T follicular helper cell (primary cell): ENCODE measurements at places on chromosomes 16 and 17.

DNA sequence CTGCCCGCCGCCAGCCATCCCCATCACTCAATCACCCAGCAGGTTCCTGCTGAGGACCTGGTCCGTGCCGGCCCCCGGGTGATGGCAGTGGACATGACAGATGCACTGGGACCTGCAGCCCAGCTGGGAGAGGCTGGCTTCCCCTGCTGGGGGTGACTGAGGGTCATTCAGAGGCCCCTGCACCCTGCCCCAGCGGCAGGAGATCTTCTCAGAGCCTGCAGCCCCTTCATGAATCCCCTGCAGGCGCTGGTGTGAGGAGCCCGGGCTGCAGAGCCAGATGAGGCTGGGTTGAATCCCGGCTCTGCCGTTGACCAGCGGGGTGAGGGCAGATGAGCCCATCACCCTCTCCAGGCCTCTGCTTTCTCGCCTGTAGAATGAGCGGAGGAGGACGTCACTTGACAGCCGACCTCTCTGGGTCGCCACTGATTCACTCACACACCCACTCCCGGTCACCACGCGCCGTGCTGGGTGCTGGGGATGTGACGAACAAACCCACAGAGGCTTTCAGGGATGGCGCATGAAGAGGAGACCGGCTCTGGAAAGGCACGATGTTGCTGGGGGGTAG, 95.2 kb upstream of the CIBAR2 start:
- no peak for DNase-seq

DNA sequence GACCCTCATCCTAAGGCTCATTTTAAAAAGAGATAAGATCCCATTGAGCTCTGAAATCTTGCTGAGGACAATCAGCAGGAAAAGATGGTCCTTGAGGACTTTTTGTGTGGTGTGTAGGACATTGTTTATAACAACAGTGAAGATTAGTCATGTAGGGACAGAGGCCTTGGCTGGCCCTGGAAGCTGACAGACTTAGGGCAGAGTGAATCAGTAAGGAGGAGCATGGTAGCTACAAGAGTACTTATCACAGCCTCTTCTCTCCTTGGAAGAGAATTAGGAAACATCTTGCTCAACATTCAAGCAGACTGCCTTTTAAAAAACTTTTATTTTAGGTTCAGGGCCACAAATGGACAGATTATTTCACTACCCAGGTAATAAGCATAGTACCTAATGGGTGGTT, 665.9 kb upstream of the SALL1 start:
- DNase-seq, result no peak

DNA sequence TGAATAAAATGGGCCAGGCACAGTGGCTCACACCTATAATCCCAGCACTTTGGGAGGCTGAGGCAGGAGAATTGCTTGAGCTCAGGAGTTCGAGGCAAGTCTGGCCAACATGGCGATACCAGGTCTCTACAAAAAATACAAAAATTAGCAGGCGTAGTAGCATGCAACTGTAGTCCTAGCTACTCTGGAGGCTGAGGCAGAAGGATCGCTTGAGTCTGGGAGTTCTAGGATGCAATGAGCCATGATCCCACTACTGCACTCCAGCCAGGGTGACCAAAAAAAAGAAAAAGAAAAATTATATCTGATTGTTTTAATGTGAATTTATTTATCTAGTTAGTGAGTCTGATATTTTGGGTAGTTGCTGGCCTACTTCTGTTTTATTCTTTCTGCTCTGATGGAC, 7.0 kb downstream of the IL34 start:
- no peak for DNase-seq

GRCh38 chr16:69890114-69890891, 60.8 kb upstream of the CLEC18A start:
- DNase-seq, result no peak

DNA sequence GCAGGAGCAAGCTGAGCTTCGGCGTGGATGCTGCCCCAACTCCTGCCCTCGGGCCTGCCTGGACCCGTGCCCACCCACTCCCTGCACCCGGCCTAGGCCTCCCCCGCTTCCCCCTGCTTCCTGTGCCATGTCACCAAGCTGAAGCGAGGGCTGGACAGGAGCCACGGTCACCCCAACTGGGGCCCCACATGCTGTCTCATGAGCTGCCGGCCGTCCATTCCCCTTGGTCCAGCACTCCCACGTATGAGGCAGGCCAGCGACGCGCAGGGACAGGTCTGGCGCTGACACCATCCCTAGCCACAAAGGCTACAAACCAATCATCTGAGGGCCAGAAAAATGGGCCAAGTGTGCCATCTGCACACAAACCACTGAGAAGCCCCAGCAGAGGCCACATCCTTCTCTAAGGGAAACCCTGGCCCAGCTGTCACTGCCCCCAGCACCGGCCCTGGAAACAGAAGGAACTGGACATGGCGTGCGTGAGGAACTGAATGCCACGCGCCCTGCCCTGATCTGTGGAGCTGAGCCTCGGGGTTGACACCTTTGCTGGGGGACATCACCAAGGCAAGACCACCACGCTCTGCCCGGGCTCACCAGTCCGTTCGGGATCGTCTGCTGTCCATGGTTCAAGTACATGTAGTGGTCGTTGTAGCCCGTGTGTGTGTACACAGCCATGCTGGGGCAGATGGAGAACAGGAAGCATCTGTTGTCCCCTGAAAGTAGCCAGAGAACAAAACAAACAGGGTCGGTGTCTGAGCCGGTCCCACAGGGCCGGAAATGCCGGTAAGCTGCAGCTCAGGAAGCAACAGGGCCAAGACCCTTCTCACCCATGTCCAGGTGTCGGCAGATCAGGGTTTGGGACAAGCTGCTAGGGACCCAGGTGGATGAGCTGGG, 22.2 kb downstream of the MEAK7 start:
- DNase-seq, result no peak

GRCh38 chr17:37358098-37358829, 17.5 kb upstream of the C17orf78 start:
- DNase-seq, result no peak

DNA sequence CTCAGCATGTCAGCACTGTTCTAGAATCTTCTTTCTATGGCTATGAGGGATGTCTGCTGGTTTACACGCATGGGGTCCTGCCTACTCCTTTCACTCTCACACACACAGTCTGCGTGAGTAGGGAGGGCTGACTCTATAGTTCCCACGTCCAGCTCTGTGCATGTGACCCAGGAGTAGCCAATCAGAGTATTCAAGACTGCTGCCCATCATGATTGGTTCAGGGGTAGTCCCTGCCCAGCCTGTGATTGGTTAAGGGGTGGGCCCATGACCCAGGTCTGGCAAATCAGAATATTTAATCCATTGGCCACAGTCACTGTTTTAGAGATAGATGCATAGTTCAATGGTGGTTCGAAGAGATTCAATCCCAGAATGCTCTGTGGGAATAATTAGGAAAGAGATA, 151.3 kb upstream of the IRX3 start:
- DNase-seq, result no peak

- no peak for DNase-seq
Observed at GRCh38 chr17:43905985-43906852, 1.1 kb downstream of the MPP2 start.

DNA sequence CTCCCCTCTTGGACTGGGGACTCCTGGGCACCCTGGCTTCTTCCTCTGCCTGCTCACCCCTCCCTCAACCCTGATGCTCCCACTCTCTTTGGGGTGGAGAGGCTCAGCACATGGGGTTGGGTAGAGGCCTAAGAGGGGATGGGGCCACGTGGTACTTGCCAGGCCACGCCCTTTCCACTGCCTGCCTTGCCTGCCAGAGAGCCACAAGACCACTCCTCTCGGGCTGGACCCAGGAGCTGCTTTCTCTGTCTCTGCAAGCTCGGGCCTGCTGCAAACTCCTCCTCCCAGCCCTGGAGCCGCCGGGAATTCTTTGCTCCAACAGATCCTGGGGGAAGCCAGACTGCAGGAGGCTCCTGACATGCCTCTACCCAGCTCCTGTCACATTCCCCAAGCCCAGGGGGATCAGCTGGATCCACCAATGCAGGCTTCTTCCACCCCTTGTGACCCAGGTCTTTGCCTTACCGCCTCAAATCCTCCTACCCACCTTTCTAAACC, 11.8 kb downstream of the DLX4 start:
- DNase-seq, result no peak

- DNase-seq, result no peak
Observed at GRCh38 chr17:69597898-69598692, 183.6 kb downstream of the MAP2K6 start.

DNA sequence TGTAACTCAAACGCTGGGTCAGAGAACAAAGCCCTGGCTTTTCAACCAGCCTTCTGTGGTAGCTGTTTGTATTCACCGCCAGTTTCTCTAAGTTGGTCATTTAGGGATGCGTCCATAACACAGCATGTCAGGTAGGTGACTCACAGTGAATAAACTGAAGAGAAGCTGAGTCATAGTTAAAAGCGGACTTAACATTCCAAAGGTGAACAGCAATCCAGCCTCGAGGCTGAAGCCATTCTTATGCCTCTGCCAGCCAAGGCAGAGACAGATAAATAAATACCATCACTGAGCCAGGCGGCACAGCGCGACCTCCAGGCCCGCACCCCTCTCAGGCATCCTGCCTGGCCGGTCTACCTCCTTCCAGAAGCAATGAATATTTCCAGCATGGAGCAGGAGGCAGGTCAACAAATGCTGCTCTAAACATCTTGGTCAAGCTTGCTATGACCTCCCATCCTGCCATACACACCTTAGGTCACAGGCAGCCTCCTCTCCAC, 12.4 kb upstream of the CACNG4 start:
- DNase-seq, result no peak

GRCh38 chr16:5551909-5552308, 454.3 kb upstream of the EEF2KMT start:
- DNase-seq, result no peak

- DNase-seq, result no peak
Observed at GRCh38 chr17:49316258-49316570, 45.8 kb downstream of the ZNF652 start.

DNA sequence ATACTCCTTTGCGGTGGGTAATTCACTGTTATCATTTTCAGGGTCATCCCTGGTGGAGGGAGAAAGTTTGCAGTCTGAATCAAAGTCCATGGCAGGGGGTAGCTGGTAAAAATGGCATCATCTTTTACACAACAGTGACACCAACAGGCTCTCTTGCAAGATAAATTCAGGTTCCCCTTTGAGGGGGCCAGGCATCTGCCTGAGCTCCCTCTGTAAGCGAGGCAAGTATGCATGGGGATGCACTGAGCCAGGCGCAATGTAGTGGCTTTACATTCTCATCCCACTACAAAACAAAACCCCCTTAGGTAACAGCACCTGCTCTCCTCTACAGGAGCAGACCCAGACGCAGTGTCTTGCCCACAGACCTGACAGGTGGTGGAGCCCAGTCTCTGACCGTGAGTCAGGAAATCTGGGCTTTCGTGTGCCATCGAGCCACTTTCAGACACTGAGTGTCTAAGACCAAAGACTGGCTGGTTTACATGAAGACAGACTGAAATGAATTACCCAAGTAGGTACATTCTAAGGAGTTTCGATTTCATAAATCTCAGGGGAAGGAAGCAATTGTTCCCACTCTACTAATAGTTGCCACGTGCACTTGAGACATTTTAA, 17.7 kb downstream of the LITAFD start:
- no peak for DNase-seq

GRCh38 chr17:74240618-74241205, 27.3 kb downstream of the TTYH2 start:
- no peak for DNase-seq

GRCh38 chr16:47627085-47627639, 166.0 kb downstream of the PHKB start:
- no peak for DNase-seq

DNA sequence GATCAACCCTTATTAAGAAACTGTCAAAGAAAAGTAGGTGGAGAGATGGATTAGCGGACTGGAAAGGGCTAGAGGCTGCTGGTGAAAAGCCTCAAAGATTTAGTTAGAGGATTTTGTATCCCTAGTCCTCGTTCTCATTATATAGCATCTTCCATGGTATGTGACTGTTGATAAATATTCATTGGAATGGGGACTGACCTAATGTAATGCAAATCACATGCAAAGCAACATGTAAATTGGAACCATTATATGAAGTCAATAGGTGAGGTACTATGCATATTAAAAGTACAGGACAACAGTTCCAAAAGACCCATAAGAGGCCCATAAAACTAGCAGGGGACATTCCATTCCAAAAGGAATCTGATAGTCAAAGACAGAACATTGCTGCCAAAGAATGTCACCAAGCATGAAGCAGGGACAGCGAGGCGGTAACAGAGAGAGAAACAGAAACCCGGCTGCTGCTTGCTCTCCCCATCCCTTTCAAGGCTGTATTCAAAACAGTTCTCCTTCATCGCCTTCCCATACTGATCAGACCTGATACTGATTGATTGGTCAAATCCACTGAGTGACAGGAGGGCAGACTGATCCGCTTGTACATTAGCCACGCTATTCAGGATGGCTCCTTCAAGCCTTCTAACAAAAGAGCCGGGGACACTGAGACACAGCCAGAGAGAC, 44.5 kb downstream of the SOX9 start:
- no peak for DNase-seq

DNA sequence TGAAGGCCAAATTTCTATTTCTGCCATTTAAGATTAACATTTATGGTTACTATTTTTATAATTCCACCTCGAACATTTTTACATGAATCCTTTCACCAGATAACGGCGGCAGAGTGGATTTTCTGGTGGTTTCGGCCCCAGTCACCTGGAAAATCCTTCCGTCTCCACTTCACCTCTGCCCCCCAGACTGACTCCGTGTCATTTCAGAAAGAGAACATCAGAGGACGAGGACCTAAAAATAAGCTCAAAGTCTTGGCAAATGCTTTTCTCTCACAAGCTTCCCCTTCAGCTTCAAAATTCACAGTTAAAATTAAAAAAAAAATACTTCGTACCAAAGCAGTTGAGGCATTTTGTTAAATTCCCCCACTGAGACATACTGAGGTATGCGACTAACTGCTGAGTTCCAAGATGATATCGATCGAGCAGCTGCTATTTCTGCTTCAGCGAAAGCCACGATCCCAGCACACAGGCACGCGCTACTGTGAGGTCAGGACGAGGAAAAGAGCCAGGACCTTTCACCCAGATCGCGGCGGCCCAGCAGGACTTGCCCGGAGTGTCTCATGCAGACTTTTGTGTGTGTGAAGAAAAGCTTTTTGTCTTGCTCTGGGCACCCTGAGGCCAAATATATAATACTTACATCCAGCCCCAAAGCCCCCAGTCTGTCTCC, 36.8 kb downstream of the ASPA start:
- no peak for DNase-seq

- no peak for DNase-seq
Observed at GRCh38 chr17:79779084-79779529, 1.2 kb downstream of the CBX2 start.

- DNase-seq, result no peak
Observed at GRCh38 chr17:59406808-59407381, 75.4 kb downstream of the YPEL2 start.

DNA sequence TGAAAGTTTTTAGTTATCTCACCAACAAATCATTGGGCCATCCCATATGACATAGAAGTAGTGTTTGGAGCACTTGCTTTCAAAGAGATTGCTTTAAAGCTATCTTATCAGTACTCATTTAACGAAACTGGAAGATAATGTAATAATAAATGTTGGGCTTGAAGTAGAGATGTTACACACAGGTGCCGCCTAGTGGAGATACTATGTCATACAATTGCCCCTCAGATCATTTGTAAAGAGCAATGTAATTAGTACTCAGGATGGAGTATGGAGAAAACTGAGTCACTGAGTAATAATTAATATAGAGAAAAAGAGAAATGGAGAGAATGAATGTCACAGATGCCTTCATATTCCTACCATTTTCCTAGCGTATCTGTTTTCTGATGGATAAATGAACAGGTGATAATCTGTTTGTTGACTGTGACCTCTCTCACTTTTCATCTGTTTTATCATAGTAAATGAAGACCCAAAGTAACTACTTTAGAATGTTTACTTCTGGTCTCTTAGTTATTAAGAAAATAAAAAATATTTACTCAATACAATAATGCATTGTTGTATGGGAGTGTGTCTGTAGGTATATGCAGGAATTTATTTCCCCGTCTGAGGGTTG, 80.4 kb downstream of the EFCAB5 start:
- peak; percentile 4 for DNase-seq
